Right cardiac atrium (tissue), 5 donors: ENCODE measurements at places on chromosomes 4 and X. TPM values are rescaled to one million over a fixed set of nuclear protein-coding genes. Genes with fewer than 3 reads are reported as not detected.
A peak's percentile ranks its signal among the peaks of the same experiment; 100 is the strongest.

- no peak for DNase-seq
Measured at GRCh38 chrX:43835559-43835958, 46.7 kb downstream of the MAOB start.

GRCh38 chrX:734362-734761 lies 103.8 kb downstream of the SHOX start:
- DNase-seq, result no peak

DNA sequence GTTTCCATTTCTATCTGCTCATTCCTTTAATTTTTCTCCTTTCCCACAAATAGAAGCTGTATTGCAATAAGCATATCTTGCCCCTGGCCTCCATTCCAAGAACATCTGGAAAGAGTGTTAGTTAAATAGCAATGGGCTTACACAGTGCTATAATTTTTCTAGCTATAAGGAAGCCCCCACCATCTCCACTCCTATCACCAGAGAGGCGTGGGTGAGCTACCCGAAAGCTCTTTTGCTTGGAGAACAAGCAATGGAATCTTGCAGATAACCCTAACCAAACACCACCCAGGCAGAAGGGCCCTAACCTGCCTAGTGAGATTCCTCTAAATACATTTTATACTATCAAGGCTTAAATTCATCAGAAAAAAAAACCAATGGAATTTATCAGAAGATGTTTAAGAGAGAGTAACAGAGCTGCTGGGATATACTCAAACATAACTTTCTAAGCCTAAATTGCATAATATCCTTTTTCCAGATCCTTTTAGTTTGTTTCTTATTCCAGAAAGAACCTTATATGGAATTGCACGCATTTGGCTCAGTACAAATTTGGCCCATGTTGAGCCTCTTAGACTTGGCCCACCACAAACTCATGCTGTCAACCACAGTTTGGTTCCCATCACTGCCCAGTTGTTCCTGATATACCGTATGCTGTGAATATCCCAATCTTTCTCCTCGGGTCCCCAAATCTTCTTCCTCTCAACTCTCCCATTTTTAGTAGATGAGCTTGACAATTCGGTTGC lies 91.6 kb upstream of the PLAC1 start:
- no peak for DNase-seq

DNA sequence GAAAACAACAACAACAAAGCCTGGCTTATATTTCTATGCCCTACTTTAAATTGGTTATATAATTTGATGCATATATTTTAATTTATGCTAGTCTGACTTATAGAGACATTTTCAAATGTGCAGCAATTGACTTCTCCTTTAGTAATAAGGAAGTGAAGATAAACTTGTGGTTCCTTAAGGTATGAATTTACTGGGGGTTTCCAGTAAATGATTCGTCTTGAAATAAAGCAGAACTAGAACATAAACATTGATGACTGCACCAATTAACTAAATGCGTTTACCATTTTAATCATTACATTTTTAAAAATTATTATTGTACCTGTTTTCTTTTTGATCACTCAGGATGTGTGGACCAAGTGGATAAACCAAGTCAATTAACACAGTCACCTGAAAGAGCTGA lies 99.6 kb upstream of the CCSER1 start:
- DNase-seq, result no peak

- no peak for DNase-seq
Measured at GRCh38 chr4:30863021-30863420, 142.9 kb downstream of the PCDH7 start.

GRCh38 chrX:151391722-151392121 lies 5.3 kb upstream of the VMA21 start:
- DNase-seq, result no peak

DNA sequence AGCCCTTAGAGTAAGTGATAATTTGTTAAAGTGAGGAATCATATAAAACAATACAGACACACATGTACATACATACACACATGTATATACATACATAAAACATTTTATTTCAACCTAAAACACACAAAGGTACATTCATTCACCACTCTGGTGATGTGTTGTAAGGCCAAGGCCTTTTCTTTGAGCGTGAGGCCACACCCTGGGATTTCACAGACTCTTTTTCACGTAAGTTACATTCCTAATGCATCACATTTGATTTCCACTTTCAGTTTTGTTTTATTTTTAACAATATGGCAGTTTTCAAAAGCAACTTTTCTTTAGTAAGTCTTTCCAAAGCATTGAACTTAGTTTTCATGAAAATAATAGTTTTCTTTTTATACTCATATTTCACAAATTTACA lies 170.7 kb downstream of the COL4A6 start:
- DNase-seq, result no peak

The TMSB15B gene
- total RNA-seq, result 0.74 TPM

The MAOB gene
- total RNA-seq, result 71.7 TPM

- DNase-seq, result no peak
Measured at GRCh38 chrX:102560423-102561068, 38.8 kb upstream of the ARMCX5 start.

DNA sequence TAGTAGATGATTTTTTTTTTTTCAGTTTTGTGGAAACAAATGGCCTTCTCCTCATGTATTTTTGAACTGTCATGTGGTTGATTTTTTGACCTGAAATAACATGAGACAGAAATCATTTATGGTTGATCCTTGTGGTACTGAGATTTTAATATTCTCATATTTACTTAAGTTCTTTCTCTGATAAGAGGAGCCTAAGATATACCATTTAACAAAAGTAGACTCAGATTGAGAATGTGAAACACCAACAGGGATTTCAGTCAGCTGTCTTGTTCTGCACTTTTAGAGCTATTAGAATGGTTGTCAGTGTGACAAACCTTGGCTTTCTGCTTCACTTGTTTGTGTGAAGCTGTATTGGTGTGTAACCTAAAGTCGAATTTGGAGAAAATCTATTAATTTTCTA lies 575.7 kb downstream of the SPOCK3 start:
- no peak for DNase-seq

DNA sequence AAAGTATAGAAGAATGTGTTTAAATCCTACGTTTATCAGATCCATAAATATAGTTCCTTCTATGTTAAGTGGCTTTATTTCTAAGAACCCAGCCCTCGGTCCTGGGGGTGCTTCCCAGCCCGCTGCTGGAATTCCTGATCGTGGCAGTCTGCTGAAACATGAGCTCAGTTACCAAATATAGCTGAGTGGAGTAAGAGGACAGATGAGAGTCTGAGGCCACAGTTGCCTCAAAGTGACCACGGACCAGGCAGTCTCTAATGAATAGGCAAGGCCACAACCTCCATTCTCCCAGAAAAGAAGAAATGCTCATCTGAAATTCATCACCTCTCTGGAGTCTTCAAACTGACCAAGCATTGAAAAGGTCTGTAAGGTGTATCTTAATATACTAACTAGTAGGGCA lies at the start of gene PALLD:
Gene PALLD (plus strand): TSS at position 219 of the 400 bp plus-strand sequence.
- peak; percentile 16 for DNase-seq

- no peak for DNase-seq
Measured at GRCh38 chrX:22629105-22629725, 356.5 kb downstream of the CBLL2 start.

DNA sequence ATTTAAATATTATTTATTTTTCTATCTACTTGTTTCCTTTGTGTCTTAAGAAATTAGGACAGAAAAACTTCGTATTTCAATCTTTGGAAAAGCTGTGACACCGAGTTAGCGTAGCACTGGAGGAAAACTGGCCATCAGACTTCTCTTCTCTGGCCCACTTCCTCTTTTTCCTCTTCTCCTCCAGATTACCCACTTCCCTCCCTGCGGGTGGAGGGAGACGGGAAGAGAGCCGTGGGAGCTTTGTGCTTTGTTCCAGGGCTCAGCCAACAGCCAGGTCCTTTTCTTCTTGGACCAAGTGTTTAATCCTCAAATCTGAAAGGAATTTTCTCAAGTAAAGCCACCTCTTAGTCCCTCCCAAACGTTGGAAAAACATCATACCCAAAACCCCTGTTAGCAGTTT lies 29.7 kb downstream of the OFD1 start:
- DNase-seq, result no peak

- DNase-seq, result no peak
Measured at GRCh38 chr4:78477276-78477675, 74.3 kb upstream of the ANXA3 start.

The MAGEB10 gene
- not detected for total RNA-seq

GRCh38 chr4:137576446-137576845 lies 44.2 kb upstream of the PCDH18 start:
- no peak for DNase-seq

The SYN1 gene
- 17.4 TPM for total RNA-seq

The FAM3A gene
- 60.8 TPM for total RNA-seq

- DNase-seq, result no peak
Measured at GRCh38 chr4:76716020-76716419, 181.9 kb downstream of the SOWAHB start.

- DNase-seq, result peak; percentile 71
Measured at GRCh38 chr4:38785901-38786402, 3.2 kb upstream of the TLR10 start.

DNA sequence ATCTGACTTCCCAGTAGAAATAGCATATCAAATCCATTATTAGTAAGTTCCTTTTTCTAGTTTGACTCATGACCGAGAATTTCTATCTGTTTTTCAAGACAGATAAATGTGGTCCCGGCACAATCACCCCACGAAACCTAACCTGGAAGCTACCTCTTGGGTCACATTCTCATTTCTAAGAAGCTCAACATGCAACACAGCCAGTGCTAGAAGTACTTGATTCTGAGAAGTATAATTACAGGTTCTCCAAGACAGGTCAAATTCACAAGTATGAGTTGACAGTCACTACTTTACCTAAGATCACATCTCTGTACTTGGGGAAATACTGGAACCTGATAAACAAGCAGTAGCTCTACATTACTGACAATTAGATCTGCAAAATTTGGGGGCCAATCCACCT lies 54.0 kb upstream of the PLAC1 start:
- no peak for DNase-seq

DNA sequence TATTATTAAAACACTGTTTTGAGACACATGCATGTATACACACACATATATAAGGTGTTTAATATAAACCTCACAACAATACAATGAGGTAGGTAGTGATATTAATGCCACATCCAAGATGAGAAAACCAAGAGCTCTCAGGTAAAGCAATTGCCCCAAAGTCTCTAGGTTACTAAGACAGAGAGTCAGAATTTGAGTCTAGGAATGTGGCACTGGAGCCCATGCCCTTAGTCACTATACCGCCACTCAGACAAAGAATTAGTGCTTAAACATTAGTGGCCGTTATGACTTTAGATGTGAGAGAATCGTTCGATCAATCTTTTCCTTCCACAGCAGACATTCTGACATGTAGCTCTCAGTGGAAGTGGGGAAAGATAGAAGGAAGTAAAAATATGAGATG lies 108.2 kb upstream of the ACSL4 start:
- DNase-seq, result no peak

GRCh38 chr4:68344049-68344448 lies 5.8 kb downstream of the YTHDC1 start:
- no peak for DNase-seq

The DDX3X gene
- total RNA-seq, result 297 TPM

GRCh38 chr4:11471618-11472017 lies 42.9 kb upstream of the HS3ST1 start:
- DNase-seq, result no peak

The HPGD gene
- total RNA-seq, result 0.34 TPM

DNA sequence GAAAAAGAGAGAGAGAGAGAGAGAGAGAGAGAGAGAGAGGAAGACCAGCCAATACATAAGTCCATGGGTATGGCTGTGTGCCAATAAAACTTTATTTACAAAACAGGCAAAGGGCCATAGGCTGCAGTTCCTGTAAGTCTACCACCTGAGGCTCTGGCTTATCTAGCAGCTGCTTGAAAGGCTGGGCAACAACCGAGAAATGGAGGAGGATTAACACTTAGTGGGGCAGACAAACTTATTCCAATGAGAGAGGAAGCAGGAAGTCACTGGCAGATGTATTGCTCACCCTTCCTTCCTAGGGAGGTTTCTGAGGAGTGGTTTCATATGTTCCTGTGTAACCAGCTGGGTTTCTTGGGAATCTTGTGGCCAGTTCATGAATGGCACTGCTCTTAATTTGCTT lies 4.7 kb upstream of the GPR143 start:
- no peak for DNase-seq

GRCh38 chrX:19672222-19672812 lies 157.0 kb upstream of the MAP3K15 start:
- DNase-seq, result no peak

The XK gene
- 7.8 TPM for total RNA-seq

GRCh38 chr4:35771571-35771970 lies 472.7 kb downstream of the ARAP2 start:
- no peak for DNase-seq

DNA sequence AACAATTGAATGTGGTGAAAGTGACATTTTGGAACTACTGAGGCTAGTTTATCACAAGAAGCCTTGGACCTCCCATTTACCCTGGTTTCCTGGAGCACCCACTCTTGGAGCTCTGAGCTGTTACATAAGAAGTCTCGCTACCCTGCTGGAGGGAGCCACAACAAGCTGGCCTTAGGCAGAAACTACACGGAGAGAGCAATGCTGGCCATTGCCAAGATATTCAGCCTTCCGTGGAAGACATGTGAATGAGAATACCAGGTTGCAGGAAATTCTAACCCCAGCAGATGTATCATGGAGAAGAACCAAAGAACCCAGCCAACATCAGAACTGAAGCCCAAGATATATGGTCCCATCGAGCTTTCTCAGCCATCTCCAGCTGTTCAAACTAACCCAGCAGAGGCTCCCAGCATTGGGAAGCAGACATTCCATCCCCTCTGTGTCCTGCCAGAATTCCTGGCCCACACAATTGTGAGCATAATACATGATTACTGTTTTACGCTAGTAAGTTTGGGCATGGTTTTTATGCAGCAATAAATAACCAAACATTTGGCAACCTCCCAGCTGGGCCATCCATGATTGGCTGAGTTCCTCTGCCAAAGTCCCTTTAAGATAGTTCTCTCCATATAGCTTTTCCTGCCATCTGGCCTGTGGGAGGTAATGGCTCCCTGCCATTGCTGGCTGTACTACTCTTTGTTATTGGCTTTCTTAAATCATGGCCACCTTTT lies 17.9 kb upstream of the PDE5A start:
- peak; percentile 44 for DNase-seq

The SERPINA7 gene
- not detected for total RNA-seq

GRCh38 chr4:98746530-98746929 lies 88.1 kb upstream of the TSPAN5 start:
- DNase-seq, result no peak

- DNase-seq, result peak; percentile 98
Measured at GRCh38 chr4:70839589-70840093, at the start of gene GRSF1. Gene GRSF1 (minus strand): TSS chr4:70839890. CDS start chr4:70839827, 63 bp downstream.

- DNase-seq, result no peak
Measured at GRCh38 chrX:124540474-124540873, 194.1 kb downstream of the SH2D1A start.

DNA sequence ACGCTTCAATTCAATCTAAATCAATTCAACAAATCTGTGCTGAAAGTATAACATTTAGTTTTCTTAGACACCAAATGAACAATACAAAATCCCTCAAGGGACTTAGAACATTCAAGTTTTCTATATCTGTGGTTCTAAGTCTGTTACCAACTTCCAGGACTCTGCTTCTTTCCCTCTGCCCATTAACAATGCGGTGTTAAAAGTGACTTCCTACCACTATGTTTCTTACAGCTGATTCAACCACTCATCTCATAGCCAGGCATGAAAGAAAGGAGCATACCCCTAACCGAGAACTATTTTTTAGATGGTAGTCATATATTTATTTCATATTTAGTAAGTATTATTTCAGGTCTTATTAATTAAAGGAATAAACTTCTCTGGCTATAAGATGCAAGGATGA lies 38.9 kb downstream of the PPA2 start:
- no peak for DNase-seq
